ENCODE measurements at places on chromosomes 1 and 21.

DNA sequence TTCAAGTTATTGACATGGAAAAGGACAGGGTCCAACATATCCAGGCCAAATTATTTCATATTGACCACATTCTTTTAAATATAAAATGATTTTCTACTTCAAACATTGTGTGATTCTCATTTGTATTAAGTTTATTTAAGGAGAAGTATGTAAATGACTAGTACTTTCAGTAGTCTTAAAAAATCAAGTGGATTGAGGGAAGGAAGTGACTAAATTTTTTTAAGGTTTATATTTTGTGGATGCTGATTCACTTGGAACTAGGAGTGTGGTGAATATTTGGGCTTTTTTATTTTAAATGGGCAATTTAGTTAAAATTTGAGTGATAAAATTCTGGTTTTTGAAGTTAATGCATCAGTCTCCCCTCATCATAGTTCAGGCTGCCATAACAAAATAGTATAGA is 10.1 kb downstream of the PRRC2C start:
- no peak for DNase-seq

GRCh38 chr1:172325531-172325930 is 95.0 kb upstream of the C1orf105 start:
- peak; percentile 72 for DNase-seq

DNA sequence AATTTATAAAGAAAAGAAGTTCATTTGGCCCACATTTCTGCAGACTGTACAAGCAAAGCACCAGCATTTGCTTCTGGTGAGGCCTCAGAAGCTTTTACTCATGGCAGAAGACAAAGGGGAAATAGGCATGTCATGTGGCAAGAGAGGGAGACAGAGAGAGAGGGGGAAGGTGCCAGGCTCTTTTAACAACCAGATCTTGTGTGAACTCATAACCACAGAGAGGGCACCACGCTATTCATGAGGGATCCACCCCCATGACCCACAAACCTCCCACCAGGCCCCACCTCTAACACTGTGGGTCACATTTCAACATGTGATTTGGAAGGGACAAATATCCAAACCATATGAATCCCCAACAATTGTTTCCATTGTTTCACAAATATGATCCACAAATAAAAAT is 467.9 kb downstream of the SIPA1L2 start:
- DNase-seq, result no peak

DNA sequence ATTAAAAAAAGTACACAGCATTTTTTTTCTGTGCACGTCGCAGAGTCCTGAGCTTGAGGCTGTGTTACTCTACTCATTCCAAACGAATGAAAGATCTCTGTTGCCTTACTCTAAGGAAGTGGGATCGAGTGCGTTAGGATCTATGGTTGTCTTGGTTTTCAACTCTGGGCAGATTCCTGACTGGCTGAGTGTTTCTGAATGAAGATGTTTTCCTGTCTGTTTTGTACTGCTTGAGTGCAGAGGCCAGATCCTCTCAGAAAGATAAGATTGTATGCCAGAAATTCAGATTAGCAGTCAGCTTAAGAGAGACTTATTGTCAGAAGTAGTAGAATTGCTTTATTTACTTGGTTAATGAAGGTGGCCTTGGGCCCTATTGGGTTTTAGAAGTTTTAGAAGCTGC is 14.0 kb downstream of the PLA2G2E start:
- no peak for DNase-seq

GRCh38 chr1:228015276-228016180 is 8.7 kb downstream of the WNT3A start:
- peak; percentile 17 for DNase-seq

- no peak for DNase-seq
Observed at GRCh38 chr1:230728710-230729392, 14.9 kb upstream of the AGT start.

DNA sequence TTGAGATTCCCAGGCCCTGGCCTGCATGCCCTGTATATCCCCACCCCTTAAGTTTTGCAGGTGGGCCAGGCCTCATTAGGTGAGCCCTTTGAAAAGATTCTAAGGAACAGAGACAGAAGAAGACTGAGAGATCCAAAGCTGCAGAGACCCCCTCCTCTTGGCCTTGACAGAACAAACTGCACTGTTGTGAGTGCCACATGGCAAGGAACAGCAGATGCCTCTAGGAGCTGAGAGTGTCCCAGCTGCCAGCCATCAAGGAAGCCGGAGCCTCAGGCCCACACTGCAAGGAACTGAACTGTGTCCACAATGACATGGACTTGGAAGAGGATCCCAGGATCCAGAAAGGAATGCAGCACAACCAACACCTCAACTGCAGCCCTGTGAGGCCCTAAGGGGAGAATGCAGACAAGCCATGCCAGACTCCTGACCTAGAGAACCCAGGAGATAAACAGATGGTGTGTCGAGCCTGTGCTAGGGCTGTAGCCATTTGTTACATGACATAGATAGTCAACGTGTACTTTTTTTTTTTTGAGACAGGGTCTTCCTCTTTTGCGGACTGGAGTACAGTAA is 182.7 kb downstream of the AJAP1 start:
- no peak for DNase-seq

- peak; percentile 84 for DNase-seq
Observed at GRCh38 chr1:29793101-29793546, 556.8 kb downstream of the PTPRU start.

- DNase-seq, result no peak
Observed at GRCh38 chr21:45839274-45839673, 142.3 kb upstream of the COL6A1 start.

- no peak for DNase-seq
Observed at GRCh38 chr1:106608841-106609240, 447.6 kb upstream of the PRMT6 start.

- DNase-seq, result peak; percentile 91
Observed at GRCh38 chr1:33152685-33153432, 29.0 kb downstream of the TRIM62 start.

- peak; percentile 38 for DNase-seq
Observed at GRCh38 chr1:38990386-38990737, 714 bp upstream of the AKIRIN1 start.

DNA sequence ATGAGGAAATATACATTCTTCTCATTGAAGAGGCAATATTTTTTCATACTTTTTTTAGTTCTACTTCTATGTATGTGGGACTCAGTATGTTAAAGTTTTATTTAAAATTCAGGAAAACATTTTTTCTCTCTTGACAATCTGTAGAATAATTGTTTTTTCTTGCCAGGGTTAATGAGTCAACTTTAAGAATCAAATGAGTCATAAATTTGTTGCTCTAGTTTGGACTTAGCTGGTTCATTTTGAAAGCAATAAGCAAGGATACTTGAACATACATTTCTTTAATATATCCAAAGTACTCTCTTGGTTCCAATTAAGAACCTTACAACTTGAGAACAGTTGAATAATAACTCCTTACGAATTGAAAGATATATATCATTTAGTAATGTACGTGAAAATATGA is 1145.3 kb upstream of the B3GALT2 start:
- DNase-seq, result no peak

DNA sequence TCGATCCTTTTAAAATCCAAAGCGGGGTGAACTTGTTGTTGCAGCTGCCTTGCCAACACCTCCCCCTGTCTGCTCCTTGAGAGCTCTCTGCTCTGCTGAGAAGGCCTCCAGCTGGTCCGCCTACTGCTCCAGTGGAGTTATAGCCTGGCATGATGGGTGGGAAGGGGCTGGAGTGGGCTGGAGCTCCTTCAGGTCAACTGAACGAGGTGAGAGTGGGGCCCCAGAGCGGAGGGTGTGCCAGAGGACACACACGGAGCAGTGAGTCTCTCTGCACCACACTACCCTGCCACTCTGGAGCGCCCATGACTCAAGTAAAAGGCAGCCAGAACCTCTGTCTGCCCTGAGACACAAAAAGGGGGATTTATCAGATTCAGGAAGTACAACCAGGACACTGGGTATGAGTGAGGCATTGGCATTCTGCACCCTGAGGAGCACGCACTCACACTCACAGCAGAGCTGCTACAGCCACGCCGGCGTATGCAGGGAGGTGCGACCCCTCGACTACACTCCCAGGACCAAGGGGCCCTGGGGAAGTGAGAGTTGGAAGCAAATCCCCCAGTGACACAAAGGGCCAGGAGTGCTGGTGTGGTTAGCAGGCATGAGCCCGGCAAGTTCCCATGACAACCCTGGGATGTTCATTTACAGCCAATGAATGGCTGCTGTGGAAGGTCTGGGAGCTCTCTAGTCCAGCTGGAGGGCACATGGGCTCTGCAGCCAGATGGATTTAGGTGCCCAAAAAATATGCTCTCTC is 28.0 kb upstream of the EVA1B start:
- peak; percentile 75 for DNase-seq

DNA sequence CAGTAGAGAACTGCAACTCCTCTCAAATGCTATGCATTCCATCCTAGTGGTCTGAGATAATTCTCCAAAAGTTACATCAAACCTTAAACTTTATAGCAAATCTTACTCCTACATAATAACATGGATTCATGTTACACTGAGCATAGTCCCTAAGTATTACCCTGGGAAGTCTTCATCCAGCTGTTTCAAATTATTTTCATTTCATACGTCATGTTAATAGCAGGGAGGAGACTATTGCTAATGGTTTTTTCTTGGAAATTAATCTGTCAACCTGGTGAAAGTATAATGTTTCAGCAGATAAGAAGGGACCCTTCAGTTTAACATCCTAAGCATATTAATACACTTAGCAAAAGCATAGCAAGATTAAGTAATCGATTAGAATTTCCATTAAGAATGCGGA is 318.1 kb downstream of the USP25 start:
- peak; percentile 41 for DNase-seq
